ENCODE measurements at places on chromosomes 2 and 18. TPM values are rescaled to one million over a fixed set of nuclear protein-coding genes. Genes with fewer than 3 reads are reported as not detected.

The TMEM18 gene
- total RNA-seq: 19.8 TPM

The GCC2 gene
- 31.4 TPM for total RNA-seq

The FIGN gene
- total RNA-seq: 3.4 TPM

The MROH2A gene
- not detected for total RNA-seq

The SRD5A2 gene
- total RNA-seq: not detected

The PRKAG3 gene
- total RNA-seq: not detected

The CGREF1 gene
- total RNA-seq: 17.3 TPM

The FAM124B gene
- 7.8 TPM for total RNA-seq

The AGXT gene
- total RNA-seq: not detected

The IFIH1 gene
- total RNA-seq: 4.8 TPM

The CCDC85A gene
- total RNA-seq: 38.8 TPM

The PIEZO2 gene
- 8.0 TPM for total RNA-seq

The KCNS3 gene
- total RNA-seq: 3.4 TPM

GRCh38 chr2:2302359-2302758 lies 28.7 kb downstream of the MYT1L start:
- no peak for DNase-seq

GRCh38 chr2:52881606-52882005 lies 886.0 kb upstream of the CHAC2 start:
- no peak for DNase-seq

- DNase-seq: no peak
Measured at GRCh38 chr2:105371156-105371555, 27.7 kb downstream of the FHL2 start.

GRCh38 chr2:26169681-26170414 lies 3.0 kb upstream of the GAREM2 start:
- DNase-seq: no peak

DNA sequence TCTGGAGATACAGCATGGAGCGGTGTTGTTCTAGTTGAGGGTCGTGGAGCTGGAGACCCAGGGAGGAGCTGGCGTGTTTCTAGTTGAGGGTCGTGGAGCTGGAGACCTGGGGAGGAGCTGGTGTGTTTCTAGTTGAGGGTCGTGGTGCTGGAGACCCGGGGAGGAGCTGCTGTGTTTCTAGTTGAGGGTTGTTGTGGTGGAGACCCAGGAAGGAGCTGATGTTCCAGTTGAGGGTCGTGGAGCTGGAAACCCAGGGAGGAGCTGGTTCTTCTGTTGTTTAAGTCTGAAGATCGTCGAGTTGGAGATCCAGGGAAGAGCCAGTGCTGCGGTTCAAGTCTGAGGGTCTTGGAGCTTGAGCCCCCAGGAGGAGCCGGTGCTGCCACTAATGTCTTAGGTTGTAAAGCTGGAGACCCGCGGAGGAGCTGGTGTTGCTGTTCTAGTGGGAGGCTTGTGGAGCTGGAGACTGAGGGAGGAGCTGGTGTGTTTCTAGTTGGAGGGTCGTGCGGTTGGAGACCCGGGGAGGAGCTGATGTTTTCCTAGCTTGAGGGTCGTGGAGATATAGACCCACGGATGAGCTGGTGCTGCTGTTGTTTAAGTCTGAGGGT lies 155.3 kb downstream of the RTP5 start:
- no peak for DNase-seq

GRCh38 chr2:134679745-134680144 lies 39.1 kb downstream of the TMEM163 start:
- no peak for DNase-seq

DNA sequence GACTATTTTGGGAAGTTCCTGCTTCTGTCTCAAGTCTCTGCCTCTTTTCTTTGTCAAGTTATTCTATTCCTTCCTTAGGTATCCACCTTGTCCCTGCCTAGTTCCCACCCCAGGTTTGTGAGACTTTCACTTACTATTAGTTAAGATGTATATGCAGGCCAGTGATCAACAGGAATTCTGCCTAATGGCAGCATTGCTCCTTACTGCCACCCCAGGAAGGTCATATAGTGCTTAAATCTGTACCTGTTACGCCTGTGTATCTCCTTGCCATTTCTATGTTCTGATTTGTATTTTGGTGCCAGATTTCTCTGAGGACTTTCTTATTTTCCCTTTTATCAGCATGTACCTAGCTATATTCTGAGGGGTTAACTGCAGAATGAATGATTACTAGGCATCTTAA lies 746.0 kb upstream of the TMEFF2 start:
- no peak for DNase-seq

GRCh38 chr2:27379383-27379835 lies 1.1 kb downstream of the ZNF513 start:
- no peak for DNase-seq

DNA sequence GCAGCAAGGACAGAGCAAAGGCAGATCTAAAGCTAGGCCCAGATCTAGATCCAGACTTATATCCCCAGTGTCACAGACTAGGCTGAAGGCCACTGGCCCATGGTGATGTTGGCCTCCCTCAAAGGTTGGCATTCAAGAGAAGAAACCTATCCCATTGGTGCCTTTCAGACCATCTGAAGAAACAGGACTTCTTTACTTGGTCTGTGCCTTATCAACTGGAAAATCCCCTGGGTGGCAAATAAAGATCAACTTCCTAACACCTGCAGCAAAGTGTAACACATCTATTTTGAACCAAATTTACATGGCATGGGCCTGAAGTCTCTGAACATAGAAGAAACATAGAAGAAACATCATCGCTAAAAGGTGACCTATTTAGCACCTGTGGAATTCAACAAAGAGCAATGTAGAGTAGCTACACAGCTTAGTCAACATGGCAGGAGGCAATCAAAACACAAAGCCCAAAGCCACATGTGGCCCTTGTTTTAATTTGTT lies 35.8 kb downstream of the METTL4 start:
- DNase-seq: no peak

- no peak for DNase-seq
Measured at GRCh38 chr2:182117196-182117595, 131.5 kb downstream of the PPP1R1C start.

GRCh38 chr2:37812414-37812813 lies 112.7 kb upstream of the RMDN2 start:
- DNase-seq: no peak

GRCh38 chr2:152452256-152452973 lies 117.4 kb downstream of the FMNL2 start:
- no peak for DNase-seq

DNA sequence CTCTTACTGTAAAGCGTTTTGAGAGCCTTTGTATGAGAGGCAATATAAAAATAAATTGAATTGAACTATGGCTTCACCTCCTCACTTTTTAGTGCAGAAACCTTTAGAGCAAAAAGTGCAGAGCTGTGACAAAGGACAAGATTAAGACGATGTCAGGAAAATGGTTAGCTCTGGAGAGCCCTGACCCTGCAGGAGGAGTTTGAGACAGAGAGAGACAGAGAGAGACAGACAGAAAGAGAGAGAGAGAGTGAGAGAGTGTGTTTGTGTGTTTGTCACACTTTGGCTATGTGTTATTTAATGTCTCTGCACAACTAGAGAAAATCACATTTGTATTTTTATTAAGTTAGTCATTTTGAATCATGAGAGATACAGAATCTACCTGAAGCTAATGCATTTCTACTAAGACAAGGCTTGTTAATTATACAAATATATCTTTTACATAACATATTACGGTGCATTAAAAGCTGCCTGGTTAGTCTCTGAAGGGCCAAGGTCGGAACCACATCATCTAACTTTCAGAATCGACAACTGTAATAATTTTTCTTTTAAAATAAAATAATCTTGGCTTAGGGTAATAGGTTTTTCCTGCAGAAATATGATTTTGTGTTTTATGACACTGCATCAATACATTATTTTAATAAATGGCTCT lies 423.5 kb upstream of the ZEB2 start:
- DNase-seq: no peak

DNA sequence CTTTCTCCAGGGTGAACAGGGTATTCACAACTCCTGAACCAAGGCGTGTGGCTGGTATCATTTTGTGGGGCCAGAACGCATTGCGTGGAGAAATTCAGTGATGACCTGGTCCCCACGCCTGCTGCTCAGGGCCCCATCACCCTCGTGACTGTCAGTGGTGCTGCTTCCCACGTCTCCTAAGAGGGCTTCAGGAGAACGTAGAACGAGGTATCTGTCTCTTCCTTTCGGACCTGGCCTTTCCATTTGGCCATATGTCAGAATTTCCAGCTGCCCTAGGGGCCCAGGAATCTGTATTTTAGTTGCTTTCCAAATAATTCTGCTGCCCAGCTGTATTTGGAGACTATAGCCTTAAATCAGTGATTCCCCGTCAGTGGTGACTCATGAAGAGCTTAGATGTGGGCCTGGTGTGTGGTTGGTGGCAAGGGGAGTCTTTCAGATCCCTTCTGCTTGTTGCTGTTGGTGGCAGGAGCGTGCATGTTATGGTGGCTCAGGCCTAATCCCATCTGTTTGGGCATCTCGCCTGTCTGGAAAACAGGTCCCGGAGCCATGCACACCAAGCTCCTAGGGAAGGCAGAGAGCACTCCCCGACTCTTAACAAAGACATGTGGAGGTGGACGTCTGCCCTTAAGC lies 56.4 kb downstream of the NPAS2 start:
- DNase-seq: no peak

GRCh38 chr2:54708584-54709335 lies 14.7 kb upstream of the EML6 start:
- DNase-seq: no peak

DNA sequence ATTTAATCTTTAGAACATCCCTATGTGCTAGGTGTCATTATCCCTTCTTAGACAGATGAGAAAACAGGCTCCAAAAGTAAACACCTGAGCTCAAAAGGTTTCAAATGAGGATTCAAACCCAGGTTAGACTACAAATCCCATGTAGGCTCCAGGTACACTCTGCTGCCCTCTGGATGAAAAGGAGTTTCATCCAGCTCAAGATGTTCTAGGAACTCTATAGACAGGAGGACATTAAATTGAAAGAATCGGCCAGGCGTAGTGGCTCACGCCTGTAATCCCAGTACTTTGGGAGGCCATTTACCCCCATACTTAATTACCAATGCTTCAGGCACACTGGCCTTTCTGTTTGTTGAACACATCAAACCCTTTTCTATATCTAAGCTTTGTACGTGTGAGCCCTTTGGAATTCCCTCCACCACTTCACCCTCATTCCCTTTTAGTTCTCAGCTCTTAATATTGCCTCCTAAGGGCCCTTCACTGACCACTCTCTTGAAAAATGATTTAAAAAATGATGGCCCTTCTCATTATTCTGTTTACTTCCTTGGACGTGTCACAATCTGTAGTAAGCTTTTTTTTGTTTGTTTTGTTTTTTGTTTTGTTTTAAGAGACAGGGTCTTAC lies 10.7 kb downstream of the SLC25A12 start:
- no peak for DNase-seq

GRCh38 chr2:135320465-135321355 lies 210.3 kb downstream of the ZRANB3 start:
- no peak for DNase-seq

DNA sequence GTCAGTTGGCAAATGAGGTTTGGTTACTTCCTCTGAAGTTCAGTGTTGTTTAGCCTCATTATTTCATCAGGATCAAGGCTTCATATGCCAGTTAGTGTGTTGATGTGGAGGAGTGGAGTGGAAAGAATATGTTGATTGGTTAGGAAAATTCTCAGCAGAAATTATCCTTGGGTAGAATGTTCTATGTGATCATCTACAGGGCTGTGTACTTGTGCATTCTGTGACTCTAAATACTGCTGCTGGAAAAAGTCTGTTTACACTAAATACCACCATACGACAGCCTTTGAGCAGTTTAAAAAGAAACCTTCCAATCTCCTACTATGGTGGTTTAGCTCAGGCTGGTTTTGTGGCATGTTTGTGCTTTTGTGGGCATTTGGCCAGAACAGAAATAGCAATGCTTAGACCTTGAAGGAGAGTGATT lies 25.8 kb downstream of the CAB39 start:
- DNase-seq: no peak

GRCh38 chr18:46439037-46439436 lies 218.0 kb downstream of the LOXHD1 start:
- no peak for DNase-seq

DNA sequence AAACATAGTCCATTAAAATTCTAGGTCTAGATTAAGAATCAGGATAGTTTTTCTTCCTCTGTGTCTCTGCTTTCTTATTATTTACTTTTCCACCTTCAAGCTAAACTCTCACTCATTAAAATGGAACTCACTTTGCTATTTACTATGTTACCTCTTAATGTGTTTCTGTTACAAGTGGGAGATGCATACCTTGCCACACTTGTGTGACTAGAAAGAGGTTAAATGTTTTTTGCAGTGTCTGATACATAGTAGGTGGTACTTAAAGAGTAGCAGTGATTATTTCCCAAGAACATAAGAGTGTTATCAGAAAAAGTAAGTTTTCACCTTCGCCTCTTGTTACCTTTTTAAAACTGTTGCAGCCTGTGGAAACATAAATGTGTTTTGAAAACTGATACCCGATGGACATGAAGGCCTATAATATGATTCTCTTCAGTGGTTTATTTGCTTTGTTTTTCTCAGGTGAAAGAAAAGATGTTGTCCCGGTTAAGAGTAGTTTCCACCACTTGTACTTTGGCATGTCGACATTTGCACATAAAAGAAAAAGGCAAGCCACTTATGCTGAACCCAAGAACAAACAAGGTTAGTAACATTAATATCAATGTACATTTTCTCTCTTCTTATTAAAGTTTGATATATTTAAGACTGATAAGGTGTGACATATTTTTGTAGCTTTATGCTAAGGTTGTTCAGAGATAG lies 16.6 kb downstream of the ME2 start:
- DNase-seq: no peak

DNA sequence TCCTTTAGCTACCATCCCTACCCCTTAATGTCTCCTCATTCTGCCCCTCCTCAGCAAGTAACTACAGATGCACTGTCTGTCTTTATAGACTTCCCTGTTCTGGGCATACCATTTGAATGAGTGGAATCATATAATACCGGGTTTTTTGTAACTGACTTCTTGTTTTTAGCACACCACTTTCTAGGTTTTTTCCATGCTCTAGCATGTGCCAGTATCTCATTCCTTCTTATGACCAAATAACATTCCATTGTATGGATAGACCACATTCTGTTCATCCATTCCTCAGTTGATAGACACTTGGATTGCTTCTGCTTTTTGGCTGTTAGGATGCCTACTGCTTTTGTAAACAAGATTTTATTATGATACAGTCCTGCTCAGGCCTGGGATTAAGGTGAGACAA lies 154.7 kb downstream of the TSN start:
- DNase-seq: no peak

DNA sequence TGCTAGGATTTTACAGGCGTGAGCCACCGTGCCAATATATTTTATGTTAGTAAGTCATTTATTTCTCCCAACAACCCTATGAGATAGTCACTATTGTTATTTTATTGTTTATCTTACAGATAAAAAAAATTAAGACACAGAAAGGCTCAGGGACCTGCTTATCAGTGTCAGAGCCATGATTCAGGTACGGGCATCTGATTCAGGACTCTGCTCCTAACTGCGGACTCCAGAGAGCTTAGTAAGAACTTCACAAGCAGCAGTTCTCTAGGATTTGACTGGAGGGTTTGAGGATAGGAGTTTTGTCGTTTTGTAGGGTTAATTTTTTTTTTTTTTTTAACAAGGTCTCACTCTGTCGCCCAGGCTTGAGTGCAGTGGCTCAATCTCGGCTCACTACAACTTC lies 174.2 kb downstream of the BCL11A start:
- no peak for DNase-seq
